ENCODE measurements at places on chromosomes 2 and 18.

- no peak for DNase-seq
Observed at GRCh38 chr2:11636593-11637295, 33.3 kb downstream of the NTSR2 start.

DNA sequence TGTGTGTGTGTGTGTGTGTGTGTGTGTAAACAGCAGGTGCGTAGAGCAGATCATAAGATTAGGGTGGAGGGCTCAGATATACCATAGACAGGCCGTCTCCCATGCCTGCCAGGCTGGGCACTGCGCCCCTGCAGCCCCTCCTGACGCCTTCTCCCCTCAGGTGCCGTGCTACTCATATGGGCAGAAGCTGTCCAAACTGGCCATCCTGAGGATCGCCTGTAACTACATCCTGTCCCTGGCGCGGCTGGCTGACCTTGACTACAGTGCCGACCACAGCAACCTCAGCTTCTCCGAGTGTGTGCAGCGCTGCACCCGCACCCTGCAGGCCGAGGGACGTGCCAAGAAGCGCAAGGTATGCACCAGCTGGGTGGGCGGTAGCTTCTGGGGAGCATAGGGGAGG lies 10.0 kb downstream of the ATOH8 start:
- peak; percentile 74 for DNase-seq

DNA sequence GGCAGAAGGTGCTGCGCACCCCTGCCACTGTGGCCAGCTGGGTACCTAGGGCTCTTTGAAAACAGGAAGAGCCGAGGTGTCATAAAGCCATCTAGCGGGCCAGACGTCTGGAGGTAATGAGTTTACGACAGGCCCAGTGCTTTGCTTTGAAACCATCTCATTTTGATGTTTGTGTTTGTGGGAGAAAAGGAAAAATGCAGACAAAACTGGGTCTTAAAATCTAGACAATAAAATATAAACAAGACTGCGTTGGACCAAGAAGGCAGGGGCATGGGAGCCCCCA lies 3.2 kb downstream of the HOXD9 start:
- DNase-seq, result no peak

DNA sequence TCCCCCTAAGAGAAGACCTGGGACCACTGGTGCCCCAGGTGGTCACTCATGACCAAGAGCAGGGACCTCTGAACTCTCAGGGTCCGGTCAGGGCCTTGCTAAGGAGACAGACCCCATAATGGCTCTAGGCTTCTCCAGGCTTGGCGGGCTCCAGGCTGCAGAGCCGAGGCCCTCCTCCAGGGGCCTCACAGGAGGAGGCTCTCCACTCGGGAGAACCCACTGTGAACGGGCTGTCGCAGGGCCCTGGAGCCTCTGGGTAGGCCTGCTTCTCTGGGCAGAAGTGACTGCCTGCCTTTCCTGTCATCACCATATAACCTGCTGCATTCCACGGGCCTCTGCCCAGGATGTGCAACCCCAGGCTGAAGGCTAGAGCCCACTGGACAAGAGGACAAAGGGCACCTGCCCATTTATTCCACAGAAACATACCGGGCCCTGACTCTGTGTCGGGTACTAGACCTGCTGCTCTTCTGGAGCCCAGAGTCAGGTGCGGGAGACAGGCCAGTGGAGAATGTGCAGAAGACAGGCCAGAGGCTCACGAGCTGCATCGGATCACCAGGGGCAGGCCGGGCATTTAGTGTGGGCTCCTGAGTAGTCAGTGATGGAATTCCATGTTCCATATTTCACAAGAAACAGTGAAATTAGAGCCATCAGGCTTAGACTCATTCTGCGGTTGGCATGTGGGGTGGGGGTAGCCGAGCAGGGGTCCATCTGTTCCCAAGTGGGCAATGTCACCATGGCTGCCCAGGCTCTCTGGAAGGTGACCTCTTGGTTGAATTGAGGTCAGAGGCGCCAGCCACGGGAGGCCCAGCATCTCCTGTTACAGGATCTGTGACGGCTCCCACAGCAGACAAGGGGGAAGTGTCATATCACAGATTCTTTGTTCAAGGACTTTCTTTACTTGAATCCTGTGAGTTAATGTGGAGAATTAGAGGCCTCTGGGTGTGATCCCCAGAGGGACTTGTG lies 220.8 kb downstream of the SH3RF3 start:
- no peak for DNase-seq

DNA sequence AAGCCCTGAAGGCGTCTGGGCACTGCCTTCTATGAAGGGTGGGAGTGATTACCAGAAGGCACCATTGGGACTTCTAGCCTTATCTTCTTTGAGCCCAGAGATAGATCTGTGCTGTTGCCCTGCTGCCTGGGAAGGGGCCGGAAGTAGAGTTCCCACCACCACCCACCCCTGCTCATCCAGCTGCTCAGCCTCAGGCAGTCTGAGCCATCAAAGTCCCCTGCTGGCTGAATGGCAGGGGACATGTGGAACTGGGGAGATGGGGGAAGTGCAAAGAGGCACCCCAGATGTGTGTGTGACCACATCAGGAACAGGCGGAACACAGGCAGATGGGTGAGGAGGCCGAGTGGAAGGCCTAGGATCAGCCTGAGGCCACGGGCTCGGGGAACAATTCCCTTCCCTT lies 3.3 kb upstream of the WNT10A start:
- no peak for DNase-seq

DNA sequence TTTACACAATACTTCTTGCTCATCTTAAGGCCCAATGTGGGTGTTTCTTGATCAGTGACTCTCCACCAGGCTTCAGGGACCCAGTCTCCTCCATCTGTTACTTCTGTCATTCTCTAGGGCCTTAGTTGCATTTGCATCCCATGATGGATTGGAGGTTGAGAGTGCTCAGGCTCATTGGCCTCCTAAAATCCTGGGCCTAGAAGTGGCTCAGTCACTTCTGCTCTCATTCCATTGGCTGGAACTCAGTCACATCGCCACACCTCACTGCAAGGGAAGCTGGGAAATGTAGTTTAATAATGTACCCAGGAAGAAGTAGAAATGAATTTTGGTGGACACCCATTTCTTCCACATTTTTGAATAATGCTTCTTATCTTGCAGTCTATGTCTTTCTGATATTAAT lies 223.5 kb downstream of the HRH4 start:
- DNase-seq, result peak; percentile 61

DNA sequence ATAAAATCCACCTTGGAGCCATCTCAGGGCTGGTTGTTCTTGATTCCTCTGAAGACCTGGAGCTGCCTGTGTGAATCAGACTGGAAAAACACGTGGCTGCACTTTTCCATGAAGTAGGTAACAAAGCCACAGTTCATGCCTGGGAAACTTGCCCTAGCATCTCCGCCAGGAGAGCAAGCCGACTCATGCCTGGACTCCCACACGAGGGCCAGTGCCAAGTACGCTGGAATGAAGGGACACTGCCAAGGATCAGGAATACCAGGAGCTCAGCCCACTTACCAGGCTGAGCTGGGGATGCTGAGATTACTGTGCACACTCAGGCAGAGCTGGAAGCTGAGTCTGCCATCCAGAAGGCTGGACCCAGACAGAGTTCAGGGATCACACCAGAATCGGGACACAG lies 10.9 kb upstream of the FHL2 start:
- DNase-seq, result no peak

DNA sequence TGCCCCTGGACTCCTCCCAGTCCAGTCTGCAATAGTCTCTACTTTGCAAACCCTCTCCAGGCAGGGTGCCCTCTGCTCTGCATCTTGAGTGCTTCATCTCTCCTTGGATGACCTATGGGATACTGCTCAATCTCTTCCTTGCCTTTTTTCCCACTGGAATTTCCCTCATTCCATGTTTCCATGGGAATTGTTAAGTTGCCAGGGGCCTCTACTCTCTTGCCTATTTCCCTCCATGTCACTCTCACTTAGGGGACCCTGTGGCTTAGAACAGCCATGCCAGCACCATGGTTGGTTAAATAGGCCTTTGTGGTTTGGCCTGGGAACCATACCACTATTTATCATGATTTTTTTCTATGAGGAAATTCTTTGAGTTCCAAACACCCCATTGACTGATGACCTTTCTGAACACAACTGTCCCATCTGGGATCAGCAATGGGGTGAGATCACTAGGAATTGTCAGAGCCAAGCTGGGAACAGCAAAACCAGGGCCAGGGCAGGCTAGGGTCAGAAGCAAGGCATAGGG lies 91.4 kb upstream of the RBMS1 start:
- no peak for DNase-seq

DNA sequence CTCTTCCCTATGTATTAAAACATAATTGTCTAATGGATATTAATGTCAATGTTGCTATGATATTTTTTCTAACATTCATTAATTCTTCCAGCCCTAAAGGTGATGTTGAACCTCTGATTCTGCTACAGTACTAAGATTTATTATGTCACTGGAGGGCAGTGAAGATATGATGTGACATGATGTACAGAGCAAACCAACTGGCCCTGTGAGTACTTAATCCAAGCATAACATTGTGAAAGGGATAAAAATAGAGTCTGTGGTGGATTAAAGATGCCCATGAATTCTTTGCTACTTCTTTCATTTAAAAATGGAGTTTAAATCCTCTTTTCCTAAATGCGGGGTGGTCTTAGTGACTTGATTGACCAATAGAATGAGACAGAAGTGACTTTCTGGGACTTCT lies 51.8 kb downstream of the IL1R2 start:
- no peak for DNase-seq

GRCh38 chr2:135744760-135745314 lies 3.2 kb downstream of the UBXN4 start:
- DNase-seq, result peak; percentile 94

- no peak for DNase-seq
Observed at GRCh38 chr2:166942377-166942776, 54.1 kb downstream of the XIRP2 start.

DNA sequence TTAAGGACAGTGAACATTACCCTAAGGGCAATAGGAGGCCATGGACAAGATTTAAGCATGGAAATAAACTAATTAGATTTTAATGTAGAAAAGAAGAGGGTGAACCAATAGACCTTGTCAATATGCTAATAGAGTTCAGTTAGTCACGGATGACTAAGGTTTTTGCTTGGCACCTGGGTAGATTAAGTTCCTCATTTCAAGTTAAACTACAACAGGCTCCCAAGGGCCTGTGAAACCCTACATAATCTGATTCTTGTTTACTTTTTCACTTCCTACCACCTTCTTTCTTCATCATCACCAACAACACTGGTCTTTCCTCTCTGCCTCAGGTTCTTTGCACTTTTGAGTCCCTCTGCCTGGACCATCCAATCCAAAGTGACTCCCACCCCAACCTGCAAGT lies 14.8 kb downstream of the SP110 start:
- DNase-seq, result no peak

DNA sequence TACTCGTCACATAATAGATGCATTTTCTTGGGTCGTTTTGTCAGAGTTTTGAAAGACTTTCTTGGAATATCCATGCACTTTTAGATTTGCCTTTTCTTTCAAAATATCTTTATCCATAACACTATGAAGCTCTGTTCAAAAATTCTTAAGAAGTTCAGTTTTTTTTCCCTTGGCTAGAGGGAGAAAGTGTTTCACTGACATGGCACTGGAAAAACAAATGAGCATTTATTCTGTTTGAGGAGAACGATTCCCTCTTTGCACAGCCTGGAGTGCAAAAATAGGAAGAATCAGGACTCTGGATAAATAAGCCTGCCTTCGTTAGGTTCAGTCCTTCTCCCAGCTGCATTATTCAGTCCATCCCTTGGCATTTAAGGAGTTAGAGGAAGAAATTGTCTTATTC lies 91.0 kb upstream of the RPE start:
- no peak for DNase-seq

DNA sequence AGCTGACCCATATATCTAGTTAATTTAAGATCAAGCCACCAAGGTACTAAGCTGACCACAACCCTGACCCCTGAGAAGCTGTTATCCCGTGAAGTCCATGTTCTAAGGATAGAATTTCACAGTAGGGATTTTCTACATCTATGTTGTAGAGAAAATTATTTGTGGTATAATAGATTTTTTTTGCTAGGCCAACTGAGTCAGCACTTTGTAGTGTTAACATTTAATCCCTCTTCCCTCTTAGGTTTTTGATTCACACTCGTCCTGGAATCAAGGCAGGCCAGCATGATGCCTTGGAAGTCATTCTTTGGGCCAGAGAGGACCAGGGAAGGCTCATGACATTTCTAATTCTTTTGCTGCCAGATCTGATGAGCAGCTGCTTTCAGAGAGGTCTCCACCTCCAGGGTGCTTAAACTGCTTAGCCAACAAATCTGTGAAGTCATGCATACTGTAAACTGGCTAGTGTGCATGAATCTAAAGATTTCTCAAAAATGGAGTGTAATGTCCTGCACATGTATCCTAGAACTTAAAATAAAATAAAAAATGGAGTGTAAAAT lies 102.5 kb downstream of the RBM43 start:
- peak; percentile 19 for DNase-seq

DNA sequence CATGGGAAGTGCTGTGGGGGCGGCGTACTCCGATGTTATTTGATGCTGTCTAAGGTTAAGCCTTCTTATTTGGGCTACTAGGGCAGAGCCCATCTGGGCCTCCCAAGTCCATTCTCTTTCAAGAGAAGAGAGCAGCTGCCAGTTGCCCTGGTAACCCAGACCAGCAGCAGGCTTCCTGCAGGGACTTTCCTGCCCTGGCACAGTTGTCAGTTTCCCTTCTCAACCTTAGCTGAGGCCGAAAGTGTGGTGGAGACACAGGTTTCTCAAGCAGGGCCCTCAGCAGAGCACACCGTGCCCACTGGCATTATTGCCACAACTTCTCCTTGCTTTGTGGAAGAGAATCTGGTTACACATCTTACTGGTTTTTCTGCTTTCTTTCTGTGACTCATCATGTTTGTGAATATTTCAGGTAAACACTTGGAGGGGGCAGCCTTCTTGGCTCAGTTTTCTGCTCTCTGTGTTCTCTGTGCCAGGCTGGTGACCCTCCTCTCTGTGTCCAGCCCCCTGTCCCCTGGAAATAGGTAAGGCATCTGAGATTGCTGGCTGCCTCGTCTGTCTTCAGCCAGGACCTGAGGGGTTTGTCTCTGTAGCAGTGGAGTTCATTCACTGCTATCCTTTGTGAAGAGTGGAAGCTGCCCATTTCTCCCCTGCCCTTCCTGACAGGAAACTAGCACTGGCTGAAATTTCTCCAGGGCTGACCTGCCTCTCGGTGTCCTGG lies 111.0 kb downstream of the B3GNT2 start:
- DNase-seq, result peak; percentile 92

- DNase-seq, result peak; percentile 57
Observed at GRCh38 chr18:73980289-73980979, 167.2 kb downstream of the FBXO15 start.

Data from NCI-H82 (cell line).